ENCODE measurements at places on chromosomes 3 and 15. TPM values are rescaled to one million over a fixed set of nuclear protein-coding genes. Genes with fewer than 3 reads are reported as not detected.

GRCh38 chr3:21682206-21682605 is 68.8 kb downstream of the ZNF385D start:
- no peak for DNase-seq

DNA sequence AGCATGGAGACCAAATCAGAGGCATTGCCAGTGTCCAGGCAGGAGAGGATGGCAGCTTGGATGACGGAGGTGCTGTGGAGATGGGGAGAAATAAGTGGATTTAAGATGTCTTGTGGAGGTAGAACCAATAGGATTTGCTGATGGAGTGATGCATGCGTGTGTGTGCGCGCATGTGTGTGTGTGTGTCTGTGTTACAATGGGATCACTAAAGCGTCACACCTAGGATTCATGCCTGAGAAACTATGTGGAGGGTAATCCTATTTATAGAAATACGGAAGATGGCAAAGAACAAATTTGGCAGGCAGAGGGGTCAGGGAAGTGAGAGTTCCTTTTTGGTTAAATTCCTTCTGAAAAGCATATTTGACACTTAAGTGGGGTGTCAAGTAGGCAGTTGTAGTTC is 64.8 kb upstream of the ARL8B start:
- DNase-seq = no peak

GRCh38 chr3:58258392-58259055 is 20.9 kb downstream of the ABHD6 start:
- no peak for DNase-seq

DNA sequence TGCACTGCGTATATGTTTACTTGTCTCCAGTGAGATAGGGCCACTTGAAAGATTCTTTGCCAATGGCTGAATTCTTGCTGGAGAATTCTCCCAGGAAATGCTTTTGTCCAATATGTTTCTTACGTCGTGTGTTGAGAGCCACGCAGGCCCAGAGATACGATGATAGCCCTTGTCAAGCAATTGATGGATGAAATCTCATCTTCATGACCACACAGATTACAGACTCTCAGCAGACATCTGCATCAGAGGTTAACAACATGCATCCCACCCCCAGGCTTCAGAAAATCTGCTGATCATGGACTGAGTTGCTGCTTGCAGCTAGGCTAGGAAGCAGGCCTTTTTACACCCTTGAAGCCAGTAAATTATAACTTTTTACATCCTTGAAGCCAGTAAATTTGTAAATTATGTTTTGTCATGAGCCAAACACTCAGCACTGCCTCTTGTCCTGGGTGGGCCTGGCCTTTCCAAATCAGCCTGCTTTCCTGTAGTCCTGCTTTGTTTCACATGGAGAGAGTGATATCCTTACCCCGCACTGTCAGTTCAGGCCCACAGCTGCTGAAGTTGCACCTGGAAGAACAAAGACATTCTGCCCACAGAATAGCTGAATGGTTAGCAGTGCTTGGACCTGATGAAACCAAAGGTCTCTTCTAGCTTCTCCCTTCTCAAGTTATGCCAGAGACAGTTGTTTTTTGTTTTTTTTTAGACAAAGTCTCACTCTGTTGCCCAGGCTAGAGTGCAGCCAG is 84.4 kb downstream of the GPR156 start:
- DNase-seq = no peak

The FANCD2OS gene
- total RNA-seq = not detected

The TCF12 gene
- total RNA-seq = 257 TPM

The SST gene
- not detected for total RNA-seq

Data from upper lobe of left lung (tissue), 6 donors.